ENCODE measurements at places on chromosomes 3 and 15.

DNA sequence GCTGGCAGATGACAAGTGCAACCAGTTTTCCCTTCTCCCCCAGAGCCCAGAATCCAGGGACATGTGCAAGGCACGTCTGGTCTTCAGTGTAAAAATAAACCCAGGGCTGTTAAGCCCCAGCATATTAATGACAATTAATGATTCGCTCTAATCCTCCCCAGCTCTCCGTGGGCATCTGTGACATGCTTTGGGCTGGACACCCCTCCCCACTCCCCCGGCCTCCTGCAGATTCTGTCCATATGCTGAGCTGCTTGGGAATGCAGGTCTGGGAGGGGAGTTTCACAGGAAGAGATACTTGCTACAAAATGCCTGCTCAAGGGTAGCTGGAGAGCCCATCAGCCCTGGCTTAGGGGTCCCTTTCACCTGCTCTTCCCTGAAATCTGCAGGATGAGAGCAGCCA lies 43.0 kb upstream of the NTRK3 start:
- no peak for DNase-seq

DNA sequence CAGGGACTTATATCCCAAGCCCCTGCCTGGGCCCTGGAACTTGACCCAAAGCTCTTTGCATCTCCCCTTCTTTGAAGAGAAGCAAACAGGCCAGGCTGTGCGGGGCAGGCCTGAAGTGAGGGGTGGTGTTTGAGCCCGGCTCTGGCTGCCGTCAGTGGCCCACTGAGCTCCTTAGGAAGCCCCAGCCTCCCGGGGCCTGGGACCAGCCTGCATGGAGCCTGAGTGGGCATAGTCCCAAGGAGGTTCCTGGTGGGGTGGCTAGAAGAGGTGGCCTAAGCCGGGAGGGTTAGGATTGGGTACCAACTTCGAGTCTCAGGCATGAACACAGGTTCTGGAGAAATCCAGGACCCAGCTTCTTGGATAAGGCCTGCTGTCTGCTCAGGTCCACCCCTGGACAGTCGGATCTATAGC lies 6.4 kb downstream of the TMIE start:
- DNase-seq = no peak

GRCh38 chr3:12470111-12470510 lies 14.2 kb upstream of the TSEN2 start:
- DNase-seq = no peak

DNA sequence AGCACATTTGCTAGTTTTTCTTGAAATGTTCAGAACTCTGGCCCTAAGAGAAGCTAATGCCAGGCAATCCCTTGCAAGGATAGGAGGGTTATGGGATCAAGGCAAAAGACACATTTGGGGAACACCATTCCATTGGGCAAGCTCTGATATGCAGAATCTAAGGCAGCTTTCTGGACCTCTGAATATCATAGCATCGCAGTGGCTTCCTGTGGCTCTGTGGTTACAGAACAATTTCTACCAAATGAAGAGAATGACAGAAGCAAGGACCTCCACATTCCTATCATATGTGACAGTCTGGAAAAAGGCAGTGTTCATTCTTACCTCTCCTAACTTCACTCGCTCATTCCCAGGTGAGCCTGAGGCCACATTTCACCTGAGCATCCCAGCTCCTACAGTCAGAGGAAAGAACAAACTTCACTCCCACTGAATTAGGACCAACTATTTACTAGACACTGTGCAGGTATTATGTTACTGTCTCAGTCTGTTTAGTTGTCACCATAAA lies 836.1 kb upstream of the CFAP20DC start:
- no peak for DNase-seq

DNA sequence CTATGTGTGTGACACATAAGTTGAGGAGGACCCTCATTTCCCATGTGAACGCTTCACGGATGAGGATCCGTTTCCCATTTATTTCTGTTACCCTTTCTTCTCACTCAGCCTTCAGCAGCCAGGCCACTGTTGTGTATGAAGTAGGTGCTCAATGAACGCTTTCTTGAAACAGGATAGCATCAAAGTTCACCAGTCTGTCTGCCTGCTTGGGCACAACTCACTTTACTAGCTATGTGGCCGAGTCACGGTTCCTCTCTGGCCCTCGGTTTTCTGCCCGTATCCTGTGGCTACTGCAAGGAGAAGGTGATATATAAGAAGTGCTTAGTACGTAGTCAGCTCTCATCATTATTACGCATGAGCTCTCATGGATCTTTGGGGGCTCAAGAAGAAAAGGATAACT lies 22.4 kb downstream of the ACSBG1 start:
- DNase-seq = no peak

DNA sequence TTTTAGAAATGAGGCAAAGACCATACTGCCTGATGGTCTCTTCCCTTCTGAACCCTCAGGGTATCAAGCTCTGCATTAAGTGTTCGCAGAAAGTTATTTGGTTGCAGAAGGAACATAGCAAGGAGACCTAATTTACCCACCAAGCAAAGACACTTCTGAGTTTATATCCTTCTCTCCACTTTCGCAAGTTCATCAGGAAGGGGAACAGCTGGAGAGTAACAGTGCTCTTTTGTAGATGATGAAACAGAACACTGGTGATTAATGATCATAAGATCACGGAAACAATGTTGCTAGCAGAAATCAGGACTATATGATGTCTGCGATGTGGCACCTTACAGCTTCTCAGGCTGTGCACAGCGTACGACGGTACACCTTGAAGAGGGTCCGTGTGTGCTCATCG lies 62.1 kb downstream of the NCEH1 start:
- no peak for DNase-seq

DNA sequence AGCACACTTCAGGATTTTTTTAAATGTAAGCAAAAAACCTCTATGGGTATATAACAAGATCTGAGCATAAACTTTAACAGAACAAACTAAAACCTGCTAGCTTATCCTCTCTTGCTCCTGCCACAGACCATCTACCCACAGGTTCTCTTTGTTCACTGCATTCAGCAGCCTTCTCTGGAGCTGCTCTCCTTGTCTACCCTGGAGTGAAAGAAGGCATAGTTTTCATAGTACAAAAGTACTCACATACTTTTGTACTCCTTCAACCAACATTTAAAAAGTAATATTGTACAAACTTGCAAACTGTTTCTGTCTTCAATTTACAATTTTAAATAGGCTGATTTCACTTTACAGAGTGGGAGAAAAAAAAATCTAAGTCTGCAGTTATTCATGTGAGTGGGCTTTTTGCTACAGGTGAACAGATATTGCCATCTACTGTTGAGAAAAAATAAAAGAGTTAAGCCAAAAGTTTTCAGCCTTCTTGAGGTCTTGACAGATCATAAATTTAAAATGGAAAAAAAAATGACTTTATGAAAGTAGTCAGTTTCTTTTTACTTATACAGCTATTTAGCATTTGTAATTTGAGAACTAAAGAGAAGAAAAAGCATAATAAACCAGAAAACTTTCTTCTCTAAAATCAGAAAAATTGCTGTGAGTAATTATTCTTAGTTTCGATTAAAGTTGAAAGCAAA lies 20.4 kb downstream of the TERC start:
- DNase-seq = no peak

DNA sequence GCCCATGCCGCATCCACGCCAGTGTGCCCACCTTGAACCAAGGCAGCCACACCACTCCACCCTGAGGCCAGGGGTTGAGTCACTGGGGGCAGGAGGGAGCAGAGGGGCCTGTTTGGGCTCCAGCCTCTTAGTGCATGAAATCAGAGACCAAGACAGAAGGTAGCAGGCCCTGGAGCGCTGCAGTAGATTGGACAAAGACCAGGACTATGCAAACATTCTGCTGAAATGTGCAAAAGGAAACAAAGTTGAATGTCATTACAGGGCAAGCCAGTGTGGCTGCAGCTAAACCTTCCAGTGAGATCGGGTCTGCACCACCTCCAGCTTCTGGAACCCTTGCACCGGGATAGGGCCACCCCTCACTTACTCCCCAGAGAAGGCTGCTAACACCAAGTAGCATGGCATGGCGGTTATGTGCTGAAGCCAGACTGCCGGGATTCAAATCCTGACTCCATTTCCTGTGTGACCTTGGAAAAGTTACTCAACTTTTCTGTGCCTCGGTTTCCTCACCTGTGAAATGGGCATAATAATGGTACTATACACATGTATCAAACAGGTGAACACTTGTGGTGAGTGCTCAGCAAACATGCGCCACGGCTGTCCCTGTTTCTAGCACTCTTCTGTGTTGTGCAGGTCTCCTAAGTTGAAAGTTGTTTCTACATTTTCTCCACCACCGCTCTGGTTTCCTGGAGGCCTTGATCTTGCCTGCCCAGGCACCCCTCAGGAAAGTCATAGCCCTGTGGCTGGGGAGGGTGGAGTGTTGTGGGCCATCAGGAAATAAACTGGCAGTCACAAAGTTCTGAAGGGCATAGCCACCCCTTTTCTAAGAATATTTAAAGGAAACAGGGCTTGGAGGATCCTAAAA lies 25.0 kb upstream of the GP9 start:
- no peak for DNase-seq

DNA sequence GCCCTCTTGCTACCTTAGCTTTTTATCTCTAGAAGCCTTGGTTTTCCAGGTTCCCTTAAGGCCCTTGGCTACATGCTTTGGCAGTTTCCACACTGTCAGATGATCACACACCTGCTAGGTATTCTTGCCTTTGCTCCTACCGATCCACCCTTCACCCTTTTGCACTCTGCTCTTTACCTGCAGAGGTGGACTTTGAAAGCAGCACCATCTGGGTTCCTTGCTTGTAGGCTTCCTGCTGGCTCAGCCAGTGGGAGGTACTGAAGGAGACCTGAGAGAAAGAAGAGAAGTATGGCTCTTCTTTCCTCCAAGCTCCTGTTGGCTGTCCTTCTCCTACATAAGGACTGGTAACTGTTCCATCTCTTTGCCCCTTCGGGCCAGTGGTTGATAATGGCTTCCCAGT lies 7.3 kb upstream of the ZNF592 start:
- DNase-seq = no peak

DNA sequence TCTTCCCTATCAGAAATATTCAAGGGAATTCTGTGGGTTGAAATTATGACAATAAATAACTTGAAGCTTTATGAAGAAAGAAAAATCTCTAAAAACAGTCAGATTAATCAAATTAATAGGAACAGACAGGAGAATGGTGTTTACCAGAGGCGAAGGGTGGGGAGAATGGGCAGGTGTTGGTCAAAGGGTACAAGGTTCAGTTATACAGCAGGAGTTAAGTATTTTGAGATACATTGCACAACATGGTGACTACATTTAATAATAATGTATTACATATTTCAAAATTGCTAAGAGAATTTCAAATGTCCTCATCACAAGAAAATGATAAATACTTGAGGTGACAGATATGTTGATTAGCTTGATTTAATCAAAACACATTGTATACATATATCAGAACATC lies 18.6 kb downstream of the SPCS1 start:
- DNase-seq = no peak

- no peak for DNase-seq
Measured at GRCh38 chr3:49024449-49024848, 2.5 kb downstream of the NDUFAF3 start.

DNA sequence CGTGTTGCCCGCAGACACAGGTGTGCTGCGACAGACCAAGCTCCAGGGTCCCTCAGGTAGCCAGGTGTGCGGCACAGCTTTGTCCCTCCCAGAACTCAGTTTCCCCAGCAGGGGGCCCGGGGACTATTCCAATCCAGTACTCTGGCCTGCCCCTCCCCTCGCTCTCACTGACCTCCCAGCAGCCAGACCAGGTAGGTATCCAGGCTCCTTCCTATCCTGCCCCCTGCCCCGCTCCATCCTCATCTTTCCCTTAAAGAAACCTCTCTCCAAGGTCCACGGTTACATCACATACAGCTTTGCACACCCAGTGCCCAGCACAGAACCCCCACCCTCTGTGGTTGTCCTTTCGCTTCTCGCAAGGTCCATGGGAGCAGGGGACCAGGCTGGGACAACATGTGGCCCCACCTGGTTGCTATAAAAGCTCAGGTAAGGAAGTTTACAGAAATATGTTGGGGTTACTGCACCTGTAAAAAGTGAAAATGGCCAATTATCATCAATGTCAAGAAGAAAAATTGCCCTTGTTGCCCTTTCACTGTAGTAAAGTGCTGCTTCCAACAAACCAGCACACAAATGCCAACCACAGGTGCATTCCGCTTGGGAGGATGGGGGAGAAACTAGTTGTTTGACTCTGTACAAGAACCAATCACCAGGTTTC lies 7.3 kb upstream of the CYP11A1 start:
- no peak for DNase-seq

GRCh38 chr15:63028442-63029110 lies 14.0 kb upstream of the TPM1 start:
- no peak for DNase-seq

GRCh38 chr3:147119346-147119745 lies 287.0 kb downstream of the ZIC4 start:
- no peak for DNase-seq

DNA sequence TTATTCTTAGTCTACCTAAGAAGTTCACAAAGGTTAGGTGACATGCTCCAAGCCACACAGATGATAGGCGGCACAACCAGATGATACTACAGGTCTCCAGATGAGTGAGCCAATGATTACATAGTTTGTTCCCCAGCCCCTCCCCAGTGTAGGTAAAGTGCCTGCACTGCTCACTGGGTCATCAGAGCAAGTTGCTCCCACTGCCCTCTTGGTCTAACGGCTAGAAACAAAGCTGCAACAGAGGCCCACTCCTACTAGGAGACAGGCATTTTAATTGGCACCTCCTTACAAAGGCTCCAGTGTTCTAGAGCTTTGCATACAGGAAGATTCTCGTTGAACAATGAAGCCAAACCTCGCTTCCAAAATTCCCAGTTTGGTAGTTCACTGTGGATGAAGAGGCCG lies 47.3 kb downstream of the TMEM44 start:
- DNase-seq = no peak

DNA sequence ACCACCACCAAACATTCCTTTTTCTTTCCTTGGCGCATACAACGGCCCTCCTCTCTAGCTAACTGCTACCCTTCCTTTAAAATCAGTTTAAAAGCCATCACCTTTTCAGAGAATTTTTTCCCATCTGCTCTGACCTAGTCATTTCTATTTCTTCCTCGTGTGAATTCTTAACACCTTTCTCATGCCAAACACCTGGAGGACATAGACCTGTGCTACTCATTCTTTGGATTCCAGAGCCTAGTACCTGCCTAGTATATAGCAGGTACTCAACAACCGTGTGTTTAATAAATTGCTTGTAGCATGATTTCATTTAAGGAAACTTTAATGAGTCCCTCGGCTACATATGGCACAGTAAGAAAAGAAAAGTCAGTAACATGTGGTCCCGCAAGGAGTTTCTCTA lies 2.0 kb upstream of the TPM1 start:
- no peak for DNase-seq

GRCh38 chr3:123547881-123548519 lies 36.9 kb downstream of the HACD2 start:
- no peak for DNase-seq
